ENCODE measurements at places on chromosomes 16 and 17.

DNA sequence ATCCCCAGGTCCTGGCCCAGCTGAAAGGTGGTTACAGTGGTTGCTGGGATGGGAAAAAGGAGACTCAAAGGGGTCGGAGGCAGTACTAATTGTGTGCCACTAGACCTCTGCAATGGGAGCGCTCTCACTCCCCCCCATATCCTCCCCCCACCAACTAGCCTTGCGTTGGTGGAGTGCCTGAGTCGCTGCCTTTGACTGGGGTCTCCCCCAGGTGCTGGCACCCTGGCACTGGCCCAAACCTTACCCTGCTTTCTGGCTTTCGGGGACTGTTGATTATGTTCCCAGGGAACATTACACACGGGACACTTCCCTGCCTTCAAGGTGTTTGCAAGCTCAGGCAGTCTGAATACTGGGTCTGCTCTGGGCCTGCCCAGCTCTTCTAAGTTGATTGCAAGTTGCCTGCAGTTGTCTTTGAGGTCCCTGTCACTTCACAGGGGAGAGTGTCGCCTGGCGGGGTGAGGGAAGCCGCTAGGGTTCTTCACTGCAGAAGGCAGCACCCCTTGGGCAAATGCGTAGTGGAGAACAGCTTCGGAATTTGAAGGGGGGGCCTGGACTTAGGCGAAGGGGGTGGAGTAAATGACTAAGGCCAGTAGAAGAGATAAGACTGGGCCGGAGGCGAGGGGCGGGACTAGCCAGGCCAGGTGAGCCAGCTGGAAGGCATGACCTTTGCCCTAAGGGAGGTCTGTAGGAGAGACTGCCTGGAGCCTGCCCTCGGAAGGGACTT lies 98.0 kb downstream of the RAB11FIP4 start:
- no peak for DNase-seq

GRCh38 chr17:59131131-59131530 lies 23.9 kb downstream of the SKA2 start:
- no peak for DNase-seq

DNA sequence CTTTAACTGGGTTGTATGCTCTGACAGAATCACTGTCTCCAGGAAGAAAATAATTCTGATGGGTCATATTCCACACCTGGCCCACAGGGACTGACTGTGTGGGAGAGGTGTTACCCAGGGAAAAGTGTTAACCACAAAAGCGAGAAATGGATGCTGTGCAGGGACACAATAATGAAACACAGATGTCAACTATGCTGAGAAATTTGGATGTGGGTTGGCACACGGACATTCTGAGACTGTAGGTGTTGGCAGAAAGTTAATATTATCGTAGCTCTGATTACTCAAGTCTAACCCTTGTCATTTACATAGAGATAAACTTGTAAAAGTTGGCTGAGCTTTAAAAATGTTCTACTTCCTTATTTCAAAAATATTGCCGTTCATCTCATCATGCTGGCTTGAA lies 19.6 kb downstream of the TMC5 start:
- no peak for DNase-seq

- no peak for DNase-seq
Observed at GRCh38 chr17:74190807-74191406, 12.6 kb upstream of the RPL38 start.

GRCh38 chr17:81740395-81740961 lies 28.4 kb downstream of the SLC25A10 start:
- DNase-seq, result no peak

All from CD4-positive, alpha-beta T cell treated with Interleukin-10 for 1 hour (primary cell).